ENCODE measurements at places on chromosomes 11 and 22.

DNA sequence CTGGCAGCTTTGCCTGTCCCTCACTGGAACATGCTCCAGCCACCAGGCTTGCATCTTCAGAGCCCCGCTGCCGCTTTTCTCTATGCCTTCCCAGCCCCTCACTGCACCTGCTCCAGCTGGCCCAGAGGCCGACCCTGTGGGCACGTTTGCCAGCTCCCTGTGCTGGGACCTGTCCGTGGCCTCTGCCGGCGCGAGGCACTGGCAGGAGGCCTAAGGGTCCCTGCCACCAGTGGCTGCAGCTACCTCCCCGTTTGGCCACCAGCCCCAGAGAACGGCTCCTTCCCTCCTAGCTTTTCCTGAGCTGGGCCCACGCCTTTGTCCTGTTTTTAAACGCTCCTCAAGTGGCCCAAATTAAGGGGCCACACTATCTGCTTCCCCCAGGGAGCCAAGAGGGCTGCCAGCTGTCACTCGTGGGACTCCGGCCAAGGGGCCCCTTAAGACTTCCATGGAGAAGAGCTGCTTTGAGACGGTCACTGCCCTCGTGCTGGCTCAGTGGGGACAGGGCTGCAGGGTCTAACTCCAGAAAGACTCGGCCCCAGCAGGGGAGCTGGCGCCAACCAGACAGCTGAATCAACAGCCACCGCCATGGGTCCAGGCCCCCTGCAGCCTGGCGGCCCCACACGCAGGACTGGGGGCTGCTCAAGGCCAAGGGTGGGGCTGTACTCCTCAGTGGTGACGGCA is 24.6 kb upstream of the WNT7B start:
- no peak for DNase-seq

- no peak for DNase-seq
Observed at GRCh38 chr11:68643585-68643984, 40.8 kb upstream of the GAL start.

GRCh38 chr11:102368472-102368871 is 21.5 kb downstream of the BIRC2 start:
- no peak for DNase-seq

GRCh38 chr11:70173018-70173417 is 30.1 kb upstream of the FADD start:
- no peak for DNase-seq

- DNase-seq, result peak; percentile 98
Observed at GRCh38 chr22:49970528-49971231, 10.1 kb downstream of the PIM3 start.

DNA sequence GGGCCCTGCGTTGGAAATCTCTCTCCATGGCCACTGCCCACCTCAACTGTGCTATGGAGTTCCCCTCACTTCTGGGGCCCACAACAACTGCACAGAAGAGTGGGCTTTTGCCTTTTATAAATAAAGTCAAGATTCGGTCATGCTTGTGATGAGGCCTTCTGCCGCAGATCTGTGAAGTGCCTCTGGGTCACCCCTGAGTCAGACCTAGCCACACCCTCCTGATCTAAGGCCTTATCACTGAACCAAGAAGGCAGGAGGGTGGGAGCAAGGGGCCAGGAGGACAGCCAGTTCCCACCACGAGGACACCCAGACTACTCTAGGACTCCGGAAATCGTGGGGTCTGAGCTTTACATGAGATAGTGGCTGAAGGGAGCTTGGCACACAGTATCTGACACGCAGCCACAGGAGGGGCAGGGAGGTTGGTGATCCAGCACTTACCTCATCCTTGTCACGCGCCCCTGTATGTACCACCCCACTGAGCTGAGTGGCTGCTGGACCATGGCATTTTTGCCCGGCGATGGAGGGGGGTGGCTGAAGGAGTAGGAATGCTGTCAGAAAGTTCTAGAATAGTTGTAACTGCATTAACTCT is 115.7 kb downstream of the ABTB2 start:
- DNase-seq, result no peak

- no peak for DNase-seq
Observed at GRCh38 chr11:74756571-74756970, 7.9 kb downstream of the RNF169 start.

DNA sequence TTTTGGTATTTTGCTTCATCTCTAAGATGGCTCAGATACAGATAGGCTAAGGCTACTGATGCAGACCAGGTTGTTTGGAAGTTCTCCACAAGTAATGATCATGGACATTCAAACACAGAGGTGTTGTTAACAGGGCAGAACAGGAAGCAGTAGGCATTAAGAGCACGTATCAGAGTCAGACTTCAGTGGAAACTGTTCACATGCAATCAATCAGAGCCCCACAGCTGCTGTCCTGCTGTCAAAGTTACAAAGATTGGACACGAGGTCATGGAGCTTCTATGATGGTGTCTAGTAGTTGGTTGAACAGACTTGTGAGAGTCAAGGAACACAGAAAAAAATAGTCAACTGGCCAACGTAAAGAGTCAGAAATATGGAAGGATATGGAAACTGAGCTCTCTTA is 19.8 kb downstream of the OR10D3 start:
- no peak for DNase-seq

DNA sequence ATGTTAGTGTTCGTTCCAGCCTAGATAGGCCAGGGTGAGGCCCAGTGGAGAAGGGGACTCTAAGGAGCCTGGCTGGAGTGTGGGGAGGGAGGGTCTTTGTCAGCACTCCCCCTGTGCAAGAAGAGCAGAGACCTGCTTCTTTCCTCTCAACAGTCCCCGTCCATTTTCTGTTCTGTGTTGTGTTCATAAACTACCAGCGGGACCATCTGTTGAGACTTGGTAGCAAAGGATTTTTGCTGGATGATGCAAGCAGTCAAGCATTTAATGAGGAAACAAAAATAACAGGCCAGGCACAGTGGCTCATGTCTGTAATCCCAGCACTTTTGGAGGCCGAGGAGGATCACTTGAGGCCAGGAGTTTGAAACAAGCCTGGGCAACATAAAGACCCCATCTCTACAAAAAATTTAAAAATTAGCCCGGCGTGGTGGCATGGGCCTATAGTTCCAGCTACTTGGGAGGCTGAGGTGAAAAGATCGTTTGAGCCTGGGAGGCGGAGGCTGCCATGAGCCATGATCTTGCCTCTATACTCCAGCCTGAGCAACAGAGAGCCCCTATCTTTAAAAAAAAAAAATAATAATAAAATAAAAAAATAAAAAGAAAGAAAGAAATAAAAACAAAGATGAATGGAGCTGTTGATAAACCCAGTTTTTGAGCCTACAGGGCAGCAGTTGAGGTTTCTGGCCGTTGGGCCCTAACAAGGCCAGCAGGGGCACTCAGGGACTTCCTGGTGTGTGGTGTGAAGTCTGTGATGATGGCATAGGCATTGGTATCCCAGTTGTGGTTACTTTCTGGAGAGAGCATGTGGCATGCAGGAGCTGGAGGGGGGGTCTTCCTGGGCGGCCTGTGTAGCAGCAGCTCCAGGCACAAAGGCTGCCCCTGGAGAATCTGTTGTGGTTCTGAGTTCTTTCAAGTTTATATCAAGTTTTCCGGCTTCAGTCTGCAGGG is 1.7 kb upstream of the TXNRD2 start:
- peak; percentile 94 for DNase-seq

All from fibroblast of skin of right biceps (primary cell).